Neural progenitor cell (in vitro differentiated cells): ENCODE measurements at places on chromosomes 3 and 15. TPM values are rescaled to one million over a fixed set of nuclear protein-coding genes. Genes with fewer than 3 reads are reported as not detected.

DNA sequence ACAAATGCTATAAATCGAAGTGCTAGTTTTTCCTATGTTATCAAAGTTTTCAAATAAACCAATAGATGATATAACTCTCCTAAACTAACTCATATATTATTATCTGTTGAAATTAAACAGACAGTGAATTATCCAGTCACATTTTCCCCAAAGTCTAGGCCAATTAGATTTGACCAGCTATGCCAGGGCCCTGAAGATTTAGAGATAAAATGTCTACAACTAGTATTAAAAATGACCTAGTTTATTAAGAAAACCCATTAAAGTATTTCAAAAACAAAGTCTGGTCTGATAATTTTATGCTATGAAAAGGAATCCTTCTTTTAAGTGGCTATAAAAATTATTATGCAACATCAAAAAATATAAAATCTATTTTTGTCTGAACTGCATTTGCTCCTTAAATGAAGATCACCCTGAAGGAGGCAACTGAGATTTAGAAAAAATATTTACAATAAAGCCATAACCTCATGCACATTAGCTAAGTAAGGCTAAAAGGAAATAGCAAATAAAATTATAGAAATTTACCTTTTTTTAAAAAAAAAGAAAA lies 83.4 kb upstream of the MEX3B start:
- H3K27me3 ChIP-seq = no peaks in the 10 kb centered on the region
- H3K4me3 ChIP-seq = no peak overlapping the region
- no peak for DNase-seq
- H3K4me1 ChIP-seq = no peaks in the 10 kb centered on the region

DNA sequence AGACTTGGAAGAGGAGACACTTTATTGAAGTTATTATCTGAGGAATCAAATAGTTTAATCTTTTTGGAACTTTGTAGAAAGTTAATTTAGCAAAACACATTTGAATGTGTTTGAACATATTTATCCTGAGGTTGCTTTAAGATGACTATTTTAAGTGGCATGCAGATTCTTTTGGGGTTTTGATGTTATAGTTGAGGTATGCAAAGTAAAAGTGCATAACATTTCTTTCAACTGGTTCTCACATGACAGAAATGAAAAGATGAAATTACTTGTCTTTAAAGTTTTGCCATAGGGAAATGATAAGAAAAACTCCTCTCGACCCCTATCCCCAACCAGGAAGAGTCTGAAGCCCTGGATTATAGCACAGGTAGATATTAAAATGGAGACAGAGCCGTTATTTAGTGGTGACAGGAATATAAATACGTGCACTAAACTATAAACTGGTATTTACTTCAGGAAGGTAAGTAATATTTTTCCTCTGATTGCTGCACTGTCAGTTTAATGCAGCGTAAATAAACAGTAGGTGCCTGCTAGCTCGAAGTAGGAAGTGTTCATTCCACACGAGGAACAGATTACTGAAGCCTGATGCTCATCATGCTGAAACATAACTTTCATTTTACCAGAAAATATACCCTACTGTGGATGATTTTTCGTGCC lies 15.1 kb upstream of the SATB1 start:
- no peak overlapping the region for H3K4me3 ChIP-seq
- no peaks in the 10 kb centered on the region for H3K36me3 ChIP-seq
- peaks cover 52% of the 10 kb centered on the region for H3K27me3 ChIP-seq
- no peak overlapping the region for H3K27ac ChIP-seq
- no peak for DNase-seq

DNA sequence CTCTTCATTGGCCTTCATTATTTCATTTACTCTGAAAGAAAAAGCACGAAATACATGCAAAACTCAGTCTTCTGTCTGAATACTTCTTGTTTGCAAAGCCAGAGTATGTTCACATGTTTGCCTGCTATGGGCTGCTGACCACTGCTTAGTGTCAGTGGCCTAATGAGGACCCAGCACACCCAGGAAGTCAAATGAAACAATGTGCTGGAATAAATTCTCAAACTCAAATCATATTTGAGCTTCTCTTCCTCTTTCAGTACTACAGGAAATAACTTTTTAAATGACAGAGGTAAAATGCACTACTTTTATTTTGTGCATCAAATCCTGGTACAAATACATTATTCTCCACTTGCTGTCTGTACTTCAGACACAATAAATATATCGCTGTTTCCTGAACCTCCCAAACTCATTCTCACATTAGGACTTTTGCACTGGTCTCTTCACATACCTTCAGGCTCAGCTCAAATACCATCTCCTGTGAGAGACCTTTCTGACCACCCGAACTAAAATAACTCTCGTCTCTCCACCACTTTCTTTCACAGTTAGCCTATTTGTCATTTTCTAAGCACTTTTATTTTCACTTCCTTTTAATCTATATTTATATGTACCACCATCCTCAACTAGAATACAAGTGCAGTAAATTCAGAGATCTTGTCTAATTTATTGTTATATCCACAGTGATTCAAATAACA lies 176.8 kb downstream of the TUSC7 start:
- no peaks in the 10 kb centered on the region for H3K4me1 ChIP-seq
- H3K27ac ChIP-seq = no peak overlapping the region
- DNase-seq = no peak
- no peaks in the 10 kb centered on the region for H3K36me3 ChIP-seq

DNA sequence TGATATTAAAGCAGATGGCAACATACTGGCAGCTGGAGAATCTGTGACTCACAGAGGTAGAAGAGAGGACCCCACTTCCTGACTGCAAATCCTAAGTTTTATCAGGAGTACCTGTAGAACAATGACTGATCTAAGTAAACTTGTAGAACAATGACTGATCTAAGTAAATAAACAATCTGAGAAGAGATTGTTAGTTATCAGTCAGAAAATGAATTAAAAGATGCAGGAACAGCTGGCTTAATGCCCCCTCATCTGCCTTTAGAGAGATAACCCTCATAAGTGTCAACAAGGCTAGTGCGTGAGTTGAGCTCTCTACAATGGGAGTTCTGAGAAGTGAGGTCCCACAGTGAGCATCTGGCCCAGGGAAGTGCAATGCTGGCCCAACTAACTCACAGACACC lies 14.6 kb downstream of the ACAD11 start:
- H3K4me1 ChIP-seq = no peaks in the 10 kb centered on the region
- no peak for DNase-seq
- H3K27ac ChIP-seq = no peak overlapping the region
- no peaks in the 10 kb centered on the region for H3K27me3 ChIP-seq
- H3K4me3 ChIP-seq = no peak overlapping the region

DNA sequence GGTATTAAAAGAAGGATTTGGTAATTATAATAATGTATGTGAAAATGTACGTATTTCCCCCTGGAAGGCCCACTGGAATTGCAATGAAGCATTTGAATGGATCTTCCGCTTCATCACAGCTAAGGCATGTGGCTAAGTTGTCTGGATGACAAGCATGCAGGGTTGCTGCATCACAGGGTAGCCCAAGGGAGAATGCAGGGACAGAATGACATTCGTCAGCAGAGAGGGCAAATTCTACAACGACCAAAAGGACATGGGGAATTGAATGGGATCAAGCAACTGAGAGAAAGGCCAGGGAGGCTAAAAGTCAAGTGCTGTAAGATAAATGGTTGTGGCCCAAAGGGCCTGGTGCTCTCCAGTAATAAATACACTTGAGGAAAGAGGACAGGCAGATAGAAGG lies 95.4 kb downstream of the ISL2 start:
- H3K4me3 ChIP-seq = no peak overlapping the region
- H3K27me3 ChIP-seq = no peaks in the 10 kb centered on the region
- no peaks in the 10 kb centered on the region for H3K36me3 ChIP-seq
- no peak overlapping the region for H3K27ac ChIP-seq

GRCh38 chr15:78050441-78050809 lies 27.1 kb downstream of the TBC1D2B start:
- no peak overlapping the region for H3K27ac ChIP-seq
- no peaks in the 10 kb centered on the region for H3K36me3 ChIP-seq
- peak; percentile 26 for DNase-seq
- no peaks in the 10 kb centered on the region for H3K27me3 ChIP-seq
- no peak overlapping the region for H3K4me3 ChIP-seq

DNA sequence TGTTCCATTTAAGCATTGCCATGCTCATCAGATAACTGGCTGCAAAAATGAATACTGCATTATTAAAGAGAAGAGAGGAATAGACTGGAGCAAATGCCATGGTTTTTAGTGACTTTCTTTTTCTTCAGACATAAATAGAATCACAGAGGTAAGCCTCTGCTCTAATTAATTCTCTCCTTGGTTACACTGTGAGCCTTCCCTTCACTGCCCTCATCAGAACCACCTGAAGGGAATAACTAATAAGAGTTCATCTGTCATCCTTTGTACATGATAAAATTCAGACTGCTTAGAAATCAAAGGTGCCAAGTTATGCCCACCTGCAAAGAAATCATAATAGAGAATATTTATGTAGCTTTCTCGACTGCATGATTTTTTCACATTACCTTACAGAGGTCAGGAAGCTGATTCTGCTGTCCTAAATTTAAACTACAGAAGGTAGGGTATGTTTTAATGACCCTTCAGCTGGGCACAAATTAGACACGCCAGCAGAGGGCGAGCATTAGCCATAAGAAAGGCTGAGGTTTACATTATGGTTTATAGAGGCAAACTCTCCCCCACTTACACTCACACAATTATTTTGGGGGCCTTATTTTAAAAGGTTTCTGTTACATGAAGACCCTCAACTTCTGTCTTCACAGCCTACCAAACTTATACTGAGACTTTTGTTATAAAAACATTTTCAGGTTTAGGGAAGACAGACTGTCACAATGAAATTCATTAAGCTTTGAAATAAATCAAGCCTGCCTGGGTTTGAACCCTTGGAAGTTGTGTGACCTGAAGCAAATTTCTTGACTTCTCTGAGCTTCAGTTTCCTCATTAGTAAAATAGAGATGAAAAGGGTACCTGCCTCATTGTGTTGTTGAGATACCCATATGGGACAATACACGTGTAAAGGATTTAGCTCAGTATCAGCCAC lies 15.3 kb upstream of the UNC13C start:
- no peaks in the 10 kb centered on the region for H3K36me3 ChIP-seq
- H3K27me3 ChIP-seq = no peaks in the 10 kb centered on the region
- no peaks in the 10 kb centered on the region for H3K4me1 ChIP-seq
- peak; percentile 33 for DNase-seq
- no peak overlapping the region for H3K4me3 ChIP-seq

DNA sequence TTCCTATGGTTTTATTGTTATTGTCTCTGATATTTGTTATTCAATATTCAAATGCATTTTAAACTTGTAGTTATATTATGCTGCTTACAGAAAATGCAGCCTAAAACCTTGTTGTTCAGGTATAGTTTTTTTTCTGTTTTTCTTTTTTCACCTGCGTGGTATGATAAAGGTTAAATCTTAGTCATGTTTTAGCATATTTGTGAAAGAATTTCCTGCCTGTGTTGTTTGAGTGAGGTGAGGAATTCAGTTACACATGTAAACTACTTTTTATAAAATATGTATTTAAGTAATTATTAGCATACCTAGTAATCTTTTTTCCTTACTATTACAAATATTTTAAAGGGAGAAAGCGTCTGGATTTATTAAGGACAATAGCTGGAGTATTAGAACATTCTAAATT lies 90.0 kb upstream of the NAALADL2 start:
- no peaks in the 10 kb centered on the region for H3K36me3 ChIP-seq
- no peak for DNase-seq
- H3K27ac ChIP-seq = no peak overlapping the region
- no peaks in the 10 kb centered on the region for H3K4me1 ChIP-seq

DNA sequence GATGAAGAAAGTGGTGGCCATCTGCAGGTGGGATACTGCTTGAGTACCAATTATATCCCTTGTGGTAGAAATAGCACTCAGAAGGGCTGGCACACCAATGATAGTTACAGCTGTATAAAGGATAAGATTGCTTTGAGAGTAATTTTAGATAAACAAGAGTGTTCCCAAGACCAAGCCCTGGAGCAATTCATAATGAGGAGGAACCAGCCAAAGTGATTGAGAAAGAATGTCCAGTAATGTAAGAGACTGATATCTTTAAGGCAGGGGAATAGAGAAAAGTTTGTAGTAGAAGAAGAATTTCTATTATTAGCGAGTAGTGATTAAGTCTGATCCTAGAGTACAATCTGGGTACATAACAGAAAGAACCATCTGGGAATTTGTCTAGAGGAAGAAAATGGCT lies 945.1 kb downstream of the OTOL1 start:
- H3K4me3 ChIP-seq = no peak overlapping the region
- H3K27ac ChIP-seq = no peak overlapping the region
- no peaks in the 10 kb centered on the region for H3K4me1 ChIP-seq
- H3K36me3 ChIP-seq = no peaks in the 10 kb centered on the region
- H3K27me3 ChIP-seq = no peaks in the 10 kb centered on the region

- DNase-seq = no peak
- H3K27me3 ChIP-seq = peaks cover 12% of the 10 kb centered on the region
- no peak overlapping the region for H3K27ac ChIP-seq
- H3K4me1 ChIP-seq = no peaks in the 10 kb centered on the region
- no peak overlapping the region for H3K4me3 ChIP-seq
- H3K36me3 ChIP-seq = no peaks in the 10 kb centered on the region
Observed at GRCh38 chr15:45089712-45090373, 24.1 kb downstream of the DUOX2 start.

DNA sequence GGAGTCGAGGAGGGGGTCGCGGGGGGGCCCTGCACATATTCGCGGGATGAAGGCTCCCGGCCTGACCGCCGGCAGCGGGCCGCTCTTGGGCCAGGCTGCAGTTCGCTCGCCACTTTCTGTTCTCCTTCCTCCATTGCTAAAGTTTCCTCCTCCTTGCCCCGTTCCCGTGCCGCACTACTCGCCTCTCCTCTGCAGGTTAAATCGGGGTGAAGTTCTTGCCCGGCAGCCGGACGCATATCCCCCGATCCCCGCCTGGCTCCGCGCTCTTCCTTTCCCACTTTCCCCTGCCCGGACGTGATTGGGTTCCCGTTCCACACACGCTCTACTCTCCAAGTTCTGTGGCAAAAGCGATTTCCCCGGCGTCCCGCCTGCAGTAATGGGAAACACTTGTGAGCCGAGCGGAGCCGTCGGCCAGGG lies 556 bp downstream of the CRYBG3 start:
- peaks cover 9% of the 10 kb centered on the region for H3K4me1 ChIP-seq
- DNase-seq = peak; percentile 61
- peak overlapping the region; percentile 55 for H3K4me3 ChIP-seq
- H3K36me3 ChIP-seq = no peaks in the 10 kb centered on the region
- peaks cover 43% of the 10 kb centered on the region for H3K27me3 ChIP-seq

The INKA1 gene
- 0.84 TPM in 1 of 2 replicates, not detected in the other for total RNA-seq

The HTR3E gene
- total RNA-seq = not detected in 2 replicates

The HIGD1A gene
- 110 and 181 TPM in 2 replicates for total RNA-seq

The CFAP44 gene
- total RNA-seq = 3.1 and 8.3 TPM in 2 replicates

The CNTN3 gene
- 0.21 and 0.40 TPM in 2 replicates for total RNA-seq

The CSTA gene
- total RNA-seq = not detected in 2 replicates
